Stimulated activated CD4-positive, alpha-beta T cell treated with anti-CD3 and anti-CD28 coated beads, Interleukin-1b, Interleukin-23, amount 100 ng/mL, for 4 hours (primary cell): ENCODE measurements at places on chromosomes 11 and 22.

DNA sequence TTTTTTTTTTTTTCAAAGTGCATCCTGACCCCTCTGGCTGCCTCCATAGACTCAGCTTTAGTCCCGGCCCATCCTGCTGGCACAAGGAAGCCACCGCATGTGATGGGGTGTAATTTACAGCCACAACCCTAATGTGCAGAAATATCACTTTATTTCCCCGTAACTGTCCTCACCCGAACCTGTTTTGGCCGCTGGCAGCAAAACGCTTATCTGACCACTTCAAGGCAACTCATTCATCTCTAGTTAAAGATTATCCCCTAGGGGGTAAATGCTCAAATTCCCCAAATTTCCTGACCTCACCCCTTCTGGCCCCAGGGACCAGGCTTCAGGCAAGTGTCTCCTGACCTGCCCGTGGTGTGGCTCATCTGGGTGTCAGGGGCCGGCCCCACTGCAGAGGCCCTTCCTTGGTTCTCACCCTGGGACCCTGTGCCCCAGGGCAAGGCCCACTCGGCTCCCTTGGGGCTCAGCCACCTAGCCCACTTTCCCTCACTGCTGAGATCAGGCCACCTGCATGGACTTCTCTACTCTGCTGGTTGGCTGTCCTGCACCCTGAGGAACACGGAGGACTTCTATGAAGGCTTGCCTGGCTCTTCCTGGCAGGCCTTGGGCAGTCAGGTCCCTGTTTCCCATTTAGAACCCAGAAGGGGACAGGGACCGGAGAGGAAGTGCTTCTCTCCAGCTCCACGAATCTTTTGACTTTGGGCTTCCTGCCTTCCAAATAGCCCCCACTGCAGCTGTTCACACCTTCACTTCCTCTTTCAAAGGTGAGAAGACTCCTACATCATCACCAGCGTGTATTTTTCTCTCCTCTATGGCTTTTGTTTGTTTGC, 53.3 kb downstream of the WNT11 start:
- DNase-seq = no peak

DNA sequence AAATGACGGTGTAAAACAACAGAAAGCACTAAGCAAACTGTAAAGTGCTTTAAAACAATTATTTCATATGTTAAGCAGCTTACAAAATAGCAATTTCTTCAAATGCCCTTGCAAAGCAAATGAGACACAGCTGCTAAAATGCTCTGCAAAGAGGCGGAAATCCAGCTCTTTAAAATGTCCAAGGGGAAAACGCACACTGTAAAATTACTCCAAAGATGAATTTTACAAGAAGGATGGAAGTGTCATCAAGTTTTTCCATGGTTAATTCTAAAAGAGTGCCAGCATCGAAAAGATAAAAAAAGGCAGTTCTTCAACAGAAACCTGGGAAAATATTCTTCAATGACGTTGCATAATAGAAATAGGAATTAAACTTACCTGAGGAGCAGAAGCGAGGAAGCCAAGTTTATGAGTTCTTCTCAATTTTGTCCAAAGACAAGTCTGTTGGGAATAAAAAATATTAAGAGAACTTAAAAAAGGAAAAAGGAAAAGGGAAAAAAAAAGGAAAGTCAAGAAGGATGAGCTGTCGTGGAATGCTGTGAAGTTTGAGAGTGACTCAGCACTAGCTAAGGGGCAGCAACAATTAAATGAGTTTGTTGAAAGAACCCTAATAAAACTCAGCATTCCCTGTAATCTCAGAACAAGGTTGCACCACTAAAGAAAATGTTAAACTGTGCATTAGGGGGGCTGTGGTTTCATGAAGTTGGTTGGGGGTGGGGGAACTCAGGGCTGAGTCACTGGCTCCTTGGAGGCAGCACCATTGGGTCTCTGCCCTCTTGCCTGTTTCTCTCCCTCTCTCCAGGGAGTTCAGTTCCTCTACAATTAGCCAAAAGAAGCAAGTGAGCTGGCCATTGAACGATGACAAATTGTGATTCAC, 64.2 kb upstream of the BLID start:
- no peak for DNase-seq

- no peak for DNase-seq
Observed at GRCh38 chr11:6229911-6230310, 4.5 kb downstream of the FHIP1B start.

DNA sequence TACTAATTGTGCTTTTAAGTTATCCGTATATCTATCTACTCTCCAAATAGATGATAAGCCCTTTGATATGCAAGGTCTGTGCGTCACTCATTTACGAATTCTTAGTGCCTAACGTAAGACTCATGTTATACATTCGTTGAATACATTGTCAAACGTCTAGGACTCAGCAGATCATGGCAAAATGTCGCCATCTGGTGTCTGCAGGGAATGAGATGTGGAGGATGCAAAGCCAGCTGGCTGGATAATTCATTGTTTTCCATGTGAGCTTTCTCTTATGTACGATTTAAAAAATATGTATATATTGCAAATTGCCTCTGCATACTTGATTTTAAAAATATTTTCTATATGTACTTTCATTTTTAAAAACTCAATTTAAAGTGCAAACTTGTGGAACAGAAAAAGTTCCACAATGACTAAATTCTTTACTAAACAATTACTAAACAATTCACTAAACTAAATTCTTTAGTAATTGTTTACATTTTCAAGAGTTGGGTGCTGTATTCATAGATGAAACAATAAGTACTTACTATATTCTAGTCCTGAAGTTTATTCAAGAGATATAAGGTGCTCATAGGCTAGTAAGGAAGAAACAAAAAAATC, 33.8 kb downstream of the ZNF202 start:
- DNase-seq = peak; percentile 35

DNA sequence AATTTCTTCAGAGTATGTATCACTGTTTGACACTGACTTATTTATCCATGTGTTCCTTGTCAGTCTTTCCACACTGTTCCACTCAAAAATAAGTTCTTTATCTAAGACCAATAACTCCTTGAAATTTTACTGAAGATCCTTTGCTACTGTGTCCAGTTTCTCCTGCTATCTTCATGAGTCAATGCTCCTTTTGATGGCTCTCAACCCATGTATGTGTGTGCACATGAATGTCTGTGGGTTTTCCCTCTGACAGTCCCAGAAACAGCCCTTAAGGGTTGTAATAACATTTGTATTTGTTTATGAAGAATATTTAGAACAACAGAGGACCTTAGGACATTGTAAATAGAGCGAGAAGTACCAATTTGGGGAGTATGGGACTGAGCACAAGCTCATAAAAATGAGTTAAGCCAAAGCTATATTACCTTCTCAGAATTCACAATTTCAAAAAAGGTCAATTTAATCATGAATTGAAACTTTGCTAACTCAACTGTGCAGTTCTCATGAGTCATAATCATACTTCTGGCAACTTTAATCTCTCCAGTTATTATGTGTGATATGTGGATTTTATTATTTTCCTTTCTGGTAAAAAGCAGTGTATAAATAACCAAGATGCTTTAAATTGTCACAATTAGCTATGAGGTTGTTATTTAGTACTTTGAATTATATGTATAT, 533.6 kb downstream of the CNTN5 start:
- DNase-seq = no peak

DNA sequence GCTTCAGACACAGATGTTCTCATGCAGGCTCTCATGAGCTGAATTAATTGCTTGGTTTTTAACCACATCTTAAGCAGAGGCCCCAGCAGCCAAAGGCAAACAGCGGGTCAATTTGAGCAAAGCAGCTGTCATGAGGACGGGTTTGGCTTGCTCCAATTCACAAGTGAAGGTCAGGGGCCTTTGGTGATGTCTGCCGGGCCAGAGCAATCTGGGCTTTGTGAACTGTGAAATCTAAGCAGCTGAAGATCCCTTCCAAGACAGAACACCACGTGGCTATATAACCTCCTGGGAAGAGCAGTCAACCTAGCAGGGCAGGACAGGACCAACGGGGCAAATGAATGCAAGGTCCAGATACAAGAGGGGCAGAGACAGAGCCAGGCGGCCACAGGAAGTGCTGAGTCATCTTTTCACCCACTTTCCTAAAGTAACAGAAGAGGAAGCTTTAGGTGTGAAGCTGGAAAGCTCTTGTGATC, 187.3 kb upstream of the B3GAT1 start:
- no peak for DNase-seq

DNA sequence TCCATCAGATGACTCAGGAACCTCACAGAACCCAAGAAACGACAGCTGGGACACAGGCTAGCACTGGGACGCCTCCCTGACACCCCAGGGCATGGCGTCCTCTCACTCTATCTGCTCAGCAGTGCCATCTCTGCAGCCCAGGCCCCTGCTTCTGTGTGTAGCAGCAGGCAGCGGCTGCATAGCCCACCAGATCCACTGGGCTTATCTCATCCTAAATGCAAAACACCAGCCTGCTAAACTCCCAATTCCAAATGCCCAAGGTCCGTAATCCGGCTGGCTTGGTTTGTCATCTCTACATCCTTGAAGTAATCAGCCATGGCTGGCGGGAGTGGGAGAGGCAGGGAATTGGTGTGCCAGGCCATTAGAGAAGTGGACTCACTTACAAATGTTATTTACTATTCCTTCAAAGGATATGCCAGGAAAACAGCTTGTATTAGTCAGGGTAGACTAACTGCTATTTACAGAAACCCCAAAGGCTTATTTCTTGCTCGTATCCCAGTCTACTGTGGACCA, 30.7 kb downstream of the SPATA19 start:
- no peak for DNase-seq

DNA sequence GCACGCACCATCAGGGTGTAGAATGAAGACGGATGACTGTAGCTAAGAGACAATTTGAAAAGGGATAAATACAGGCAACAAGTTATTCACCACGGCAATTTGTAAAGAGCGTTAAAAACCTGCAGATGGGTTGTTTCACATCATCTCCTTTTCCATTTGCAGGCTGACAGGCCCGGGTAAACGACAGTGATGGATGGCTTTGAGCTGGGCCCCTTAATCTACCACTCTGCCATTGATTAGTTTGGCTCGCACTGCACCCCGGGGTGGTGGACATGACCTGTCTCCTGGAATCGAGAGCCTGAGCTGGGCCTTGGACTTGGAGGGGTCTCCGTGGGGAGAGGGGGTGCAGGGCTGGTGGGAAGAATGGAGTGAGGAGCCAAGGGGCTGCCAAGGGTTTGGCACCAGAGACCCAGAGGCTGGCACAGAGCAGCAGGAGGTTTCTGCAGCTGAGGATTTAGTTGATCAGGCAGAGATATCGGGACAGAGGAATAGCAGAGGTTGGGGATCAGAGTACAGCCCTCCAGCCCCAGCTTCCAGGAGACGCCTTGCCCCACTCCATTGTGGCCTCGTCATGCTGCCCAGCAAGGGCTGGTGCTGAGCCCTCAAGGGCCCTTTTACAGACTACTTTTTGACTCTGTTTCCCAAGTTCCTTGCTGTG, 110.6 kb upstream of the NECTIN1 start:
- DNase-seq = no peak

- DNase-seq = no peak
Observed at GRCh38 chr11:110308071-110308470, 11.7 kb upstream of the RDX start.

DNA sequence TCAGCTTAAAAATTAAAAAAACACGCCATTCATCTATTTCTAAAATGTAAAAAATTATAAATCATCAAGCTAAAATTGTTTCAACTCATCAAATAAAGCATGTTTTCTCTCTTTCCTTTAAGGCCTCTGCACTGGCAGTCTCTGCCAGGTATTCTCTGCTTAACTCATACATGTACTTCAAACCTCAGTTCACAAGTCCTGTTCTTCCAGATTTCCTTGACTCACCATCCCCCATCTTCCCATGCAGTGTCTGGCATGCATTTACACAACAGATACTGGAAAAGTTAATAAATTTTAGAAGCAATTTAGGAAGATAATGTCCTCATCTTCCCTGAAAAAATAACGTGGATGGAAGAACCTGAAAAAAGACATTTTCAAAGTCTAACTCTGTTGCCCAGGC, 32.5 kb downstream of the CSTF3 start:
- DNase-seq = no peak
